SW 1271 (cell line): ENCODE measurements at places on chromosomes 1 and 21.

DNA sequence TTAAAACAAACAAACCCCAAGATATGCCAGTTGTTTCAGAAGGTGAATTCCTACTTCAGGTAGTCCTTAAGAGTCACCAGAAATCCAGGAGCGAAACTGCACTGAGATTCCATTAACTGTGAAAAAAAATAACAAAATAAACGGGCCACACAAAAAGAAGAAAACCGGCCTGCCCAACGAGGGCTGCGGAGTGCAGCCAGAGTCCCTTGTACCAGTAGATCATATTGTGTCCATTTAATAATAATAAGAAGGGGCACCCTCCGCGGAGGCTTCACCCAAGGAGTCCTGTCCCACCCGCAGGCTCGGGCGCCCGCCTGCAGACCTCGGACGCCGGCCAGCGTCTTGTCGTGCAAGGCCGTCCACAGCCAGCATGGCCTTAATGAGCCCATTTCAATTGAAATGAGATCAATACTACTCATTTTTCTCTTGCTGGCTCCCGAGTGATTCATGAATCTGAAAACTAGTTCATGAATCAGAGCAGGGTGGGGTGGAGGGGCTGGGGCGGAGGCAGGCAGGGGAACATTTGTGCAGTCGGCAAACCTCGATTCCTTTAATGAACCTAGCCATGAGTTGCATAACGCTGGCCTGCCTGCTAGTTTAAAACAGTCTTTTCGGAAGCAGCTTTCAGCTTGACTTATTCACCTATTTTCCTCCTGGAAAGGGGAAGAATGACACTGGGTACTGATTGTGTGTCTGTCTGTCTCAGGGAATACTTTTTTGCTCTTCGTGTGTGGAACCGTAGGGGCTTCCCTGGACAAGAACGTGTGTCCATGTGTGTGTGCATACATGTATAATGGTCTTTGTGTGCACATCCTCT is 113.1 kb upstream of the IRF2BP2 start:
- no peak for DNase-seq

GRCh38 chr1:245810181-245810769 is 655.5 kb downstream of the KIF26B start:
- no peak for DNase-seq

- DNase-seq, result no peak
These were observed 110.4 kb downstream of the PDE9A start for GRCh38 chr21:42763581-42764442.

DNA sequence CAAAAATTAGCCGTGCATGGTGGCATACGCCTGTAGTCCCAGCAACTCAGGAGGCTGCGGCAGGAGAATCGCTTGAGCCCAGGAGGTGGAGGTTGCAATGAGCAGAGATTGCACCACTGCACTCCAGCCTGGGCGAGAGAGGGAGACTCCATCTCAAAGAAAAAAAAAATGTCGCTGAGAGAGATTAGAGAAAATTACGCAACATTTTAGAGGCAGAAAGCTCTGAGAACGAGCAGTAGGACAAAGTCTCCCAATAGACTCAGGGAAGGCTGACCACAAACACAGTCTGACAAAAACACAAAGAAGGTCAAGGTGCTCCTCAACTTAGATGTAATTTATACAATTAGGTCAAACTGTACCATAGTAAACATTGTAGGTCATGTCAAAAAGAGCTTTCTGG is 367.6 kb upstream of the ZRANB2 start:
- no peak for DNase-seq

- DNase-seq, result no peak
These were observed 156.9 kb upstream of the DPYD start for GRCh38 chr1:98077691-98078090.

GRCh38 chr1:9397997-9398526 is 105.4 kb downstream of the SPSB1 start:
- no peak for DNase-seq

- no peak for DNase-seq
These were observed 58.7 kb downstream of the ALG14 start for GRCh38 chr1:95013950-95014574.

DNA sequence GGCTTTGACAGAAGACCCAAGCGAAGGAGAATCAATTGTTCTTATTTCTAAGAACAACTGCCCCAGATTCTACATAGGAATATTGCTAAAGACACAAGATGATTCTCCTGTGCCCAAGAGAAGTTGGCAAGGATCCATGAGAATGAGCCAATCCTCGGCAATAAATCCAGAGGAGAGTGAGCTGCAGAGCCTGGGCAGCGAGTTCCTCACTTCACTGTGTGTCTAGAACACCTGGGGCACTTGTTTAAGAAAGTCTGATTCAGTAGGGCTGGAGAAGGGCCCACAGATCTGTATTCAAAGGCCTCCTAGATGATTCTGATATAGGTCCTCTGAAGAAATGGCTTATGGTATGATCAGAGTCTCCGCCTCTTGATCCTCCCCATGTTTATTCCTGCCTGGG is 31.8 kb downstream of the GADD45A start:
- DNase-seq, result no peak

- no peak for DNase-seq
These were observed 1.1 kb upstream of the KPNA6 start for GRCh38 chr1:32106663-32107275.

DNA sequence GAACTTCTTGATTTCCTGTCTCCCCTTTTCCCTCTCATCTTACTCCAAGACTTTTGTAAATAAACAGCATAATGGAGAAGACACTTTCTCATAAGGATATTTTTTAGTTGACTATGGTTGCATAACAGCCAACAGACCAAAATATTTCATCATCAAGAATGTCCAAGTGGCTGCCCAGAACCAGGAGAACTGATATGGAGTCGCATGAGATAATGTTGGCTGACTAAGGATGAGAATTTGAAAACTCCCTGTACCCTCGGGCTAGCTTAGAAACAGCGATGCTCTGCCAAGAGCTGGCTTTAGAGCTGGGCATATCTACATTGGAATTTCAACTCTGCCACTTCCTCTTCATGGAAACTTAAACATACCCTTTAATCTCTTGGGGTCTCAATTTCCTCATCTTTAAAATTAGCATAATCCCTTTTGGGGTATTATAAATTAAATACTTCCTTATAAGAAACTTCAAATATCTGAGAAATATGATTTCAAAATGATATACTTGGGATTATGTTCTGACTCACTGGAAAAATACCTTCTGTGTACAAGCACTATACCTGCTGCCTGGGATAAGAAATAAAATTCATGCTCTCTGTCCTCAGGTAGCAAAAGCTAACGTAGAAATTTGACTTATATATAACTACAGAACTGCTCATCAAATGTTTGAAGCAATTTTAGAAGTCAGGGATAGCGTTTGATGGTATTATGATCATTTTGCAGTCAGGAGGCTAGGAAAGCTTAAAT is 777.3 kb downstream of the LTN1 start:
- no peak for DNase-seq

- no peak for DNase-seq
These were observed 39.6 kb downstream of the UCHL5 start for GRCh38 chr1:193019442-193020026.

DNA sequence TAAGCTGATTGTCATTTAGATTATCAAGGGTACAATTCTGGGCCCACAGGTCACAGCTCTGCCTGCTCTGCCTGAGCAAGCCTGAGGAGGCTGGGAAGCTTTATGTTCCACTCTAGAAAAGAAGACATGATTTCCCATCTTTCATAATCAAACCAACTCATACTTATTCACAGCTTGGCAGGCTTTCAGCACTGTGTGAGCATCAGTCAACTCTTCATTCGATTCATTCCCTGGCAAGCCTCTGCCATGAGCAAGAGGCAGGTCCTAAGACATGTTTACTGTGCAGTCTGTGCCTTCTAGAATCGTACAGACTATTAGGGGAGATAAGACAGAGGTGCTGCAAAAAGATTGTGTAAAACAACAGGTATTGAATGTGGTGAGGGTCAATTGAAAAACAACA is 24.5 kb upstream of the KIRREL1 start:
- DNase-seq, result no peak

GRCh38 chr1:87478231-87478630 is 149.6 kb downstream of the LMO4 start:
- DNase-seq, result no peak

DNA sequence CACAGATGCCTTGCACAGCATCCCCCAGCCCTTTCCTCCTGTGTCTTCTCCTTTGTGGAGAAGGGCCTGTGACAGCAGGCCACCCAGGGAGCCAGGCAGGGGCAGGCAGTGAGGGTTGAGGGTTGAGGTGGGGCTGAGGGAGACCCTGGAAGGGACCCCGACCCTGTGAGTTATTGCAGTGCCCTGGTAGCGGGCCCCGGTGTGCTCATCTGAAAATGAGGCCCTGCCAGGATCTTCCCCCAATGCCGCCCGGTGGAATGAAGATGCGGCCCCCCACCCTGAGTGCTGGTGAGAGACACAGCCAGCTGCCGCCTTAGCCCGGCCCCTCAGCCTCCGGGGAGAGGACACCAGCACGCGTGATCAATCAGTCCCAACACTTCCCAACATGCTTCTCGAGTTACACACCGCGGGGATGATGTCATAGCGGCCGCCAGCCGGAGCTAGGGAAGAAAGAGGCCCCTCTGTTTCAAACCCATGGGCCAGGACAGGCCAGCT is 36.2 kb upstream of the ACTRT2 start:
- no peak for DNase-seq

DNA sequence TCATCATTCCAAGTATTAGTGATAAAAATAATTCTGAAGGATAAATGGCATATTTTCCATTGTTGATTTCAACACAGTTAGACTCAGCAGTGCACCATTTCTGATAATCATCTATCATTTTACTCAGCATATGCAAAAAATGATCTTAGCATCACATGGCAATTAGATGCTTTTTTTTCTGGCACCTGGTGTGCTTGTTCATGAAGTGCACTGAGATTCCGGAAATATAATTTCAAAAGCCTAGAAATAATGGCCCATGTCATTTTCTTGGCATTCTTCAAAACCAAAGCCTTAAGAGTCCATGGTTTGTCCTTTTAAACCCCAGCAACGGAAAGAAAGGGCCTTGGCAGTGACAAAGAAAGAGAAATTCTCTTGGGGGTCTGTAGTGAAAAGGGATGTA is 278.8 kb downstream of the KIF26B start:
- DNase-seq, result no peak

GRCh38 chr1:53291574-53291973 is 36.3 kb downstream of the LRP8 start:
- DNase-seq, result no peak

- DNase-seq, result no peak
These were observed 147.5 kb downstream of the RRAGC start for GRCh38 chr1:38712046-38712445.

- no peak for DNase-seq
These were observed 72.2 kb downstream of the CD46 start for GRCh38 chr1:207823880-207824566.

DNA sequence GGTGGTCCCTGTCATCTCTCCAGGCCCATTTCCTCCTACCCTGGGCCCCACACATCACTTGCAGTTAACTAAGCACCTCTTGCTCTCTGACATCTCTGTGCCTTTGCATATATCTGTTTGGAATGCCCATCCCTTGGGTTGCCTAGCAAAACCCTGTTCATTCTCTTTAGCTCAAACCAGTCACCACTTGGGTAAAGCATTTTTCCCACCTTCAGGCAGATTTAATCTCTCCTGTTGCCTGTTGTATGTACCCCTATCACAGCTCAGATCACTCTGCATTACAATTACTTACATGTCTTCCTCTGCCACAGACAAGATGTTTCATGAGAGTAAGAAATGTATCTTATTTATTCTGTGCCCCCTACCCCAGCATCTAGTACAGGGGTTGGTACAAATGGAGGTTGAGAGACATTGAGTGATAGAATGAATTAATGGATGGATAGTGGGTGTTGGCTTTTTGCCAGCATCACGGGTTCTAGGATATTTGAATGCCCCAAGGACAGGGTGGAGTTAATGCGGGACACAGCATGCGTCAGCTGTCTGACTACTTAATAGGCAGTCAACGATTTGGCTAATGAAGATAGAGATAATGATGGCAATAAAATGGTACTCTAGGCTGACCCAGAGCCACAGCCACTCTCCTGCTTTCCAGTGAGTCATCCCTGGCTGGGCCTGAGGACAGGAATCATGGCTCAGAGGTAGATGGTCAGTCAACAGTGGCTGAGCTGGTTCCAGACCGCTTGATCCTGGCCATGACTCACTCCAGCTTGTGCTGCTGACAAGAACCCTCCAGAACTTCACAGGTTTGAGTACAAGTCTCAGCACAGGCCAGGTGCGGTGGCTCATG is 6.5 kb downstream of the NR0B2 start:
- no peak for DNase-seq

DNA sequence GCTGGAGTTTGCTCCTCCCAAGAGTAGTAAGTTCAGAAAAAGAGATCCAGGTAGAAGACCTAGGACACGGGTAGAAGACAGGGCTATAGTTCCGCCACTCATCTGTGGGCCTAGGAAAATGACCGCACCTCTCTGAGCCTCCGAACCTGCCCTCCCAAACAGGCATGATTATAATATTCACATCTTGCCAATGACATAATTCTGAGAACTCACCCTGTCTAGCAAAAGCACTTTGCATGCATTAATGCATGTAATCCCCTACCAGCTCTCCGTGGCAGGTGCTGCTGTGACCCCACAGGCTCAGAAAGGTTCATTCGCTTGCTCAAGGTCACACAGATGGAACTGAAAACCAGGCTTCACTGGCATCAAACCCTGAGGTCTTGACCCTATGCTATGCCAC is 88.0 kb downstream of the SPSB1 start:
- DNase-seq, result no peak

GRCh38 chr1:54380290-54380882 is 25.8 kb downstream of the SSBP3 start:
- no peak for DNase-seq

- DNase-seq, result no peak
These were observed 14.7 kb downstream of the TMCO1 start for GRCh38 chr1:165753934-165754333.

DNA sequence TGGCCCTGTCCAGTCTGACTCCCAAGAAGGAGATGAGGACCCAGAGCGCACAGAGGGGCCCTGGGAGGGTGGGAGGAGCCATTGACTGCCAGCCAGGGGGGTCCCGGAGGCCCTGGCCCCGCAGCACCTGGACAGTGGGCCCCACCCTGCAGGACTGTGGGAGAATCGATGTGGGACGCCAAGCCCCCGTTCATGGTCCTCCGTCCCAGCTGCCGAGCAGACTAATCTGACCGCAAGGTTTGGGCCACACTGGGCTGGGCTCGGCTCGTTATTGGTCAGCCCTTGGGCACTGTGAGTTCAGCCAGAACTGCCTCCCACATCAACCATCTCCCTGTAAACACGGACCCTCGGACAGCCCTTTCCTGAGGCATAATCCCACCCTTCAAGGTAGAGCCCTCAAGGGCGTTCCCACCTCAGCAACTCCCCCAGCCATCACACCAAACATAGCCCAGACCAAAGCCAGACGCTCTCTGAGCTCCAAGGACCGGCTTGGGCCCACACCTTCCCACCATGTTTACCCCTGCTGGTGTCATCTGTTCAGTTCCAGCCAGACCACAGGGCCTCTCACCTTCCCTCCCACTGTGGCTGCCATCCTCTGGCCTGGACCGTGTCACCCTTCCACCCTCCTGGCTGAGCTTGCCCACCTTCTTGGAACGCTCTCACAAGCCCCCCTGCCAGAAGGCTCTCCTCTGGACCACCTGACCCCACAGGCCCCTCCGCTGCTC is 16.2 kb upstream of the POFUT2 start:
- DNase-seq, result no peak
